Naive thymus-derived CD8-positive, alpha-beta T cell (primary cell): ENCODE measurements at places on chromosomes 16 and 17.

GRCh38 chr16:88917146-88917914, 50.9 kb upstream of the PABPN1L start:
- DNase-seq = no peak
- H3K27ac ChIP-seq = no peak overlapping the region
- H3K36me3 ChIP-seq = no peaks in the 10 kb centered on the region
- H3K4me3 ChIP-seq = no peak overlapping the region
- no peaks in the 10 kb centered on the region for H3K4me1 ChIP-seq

GRCh38 chr17:40671282-40671681, 6.3 kb upstream of the KRT222 start:
- no peak for DNase-seq
- no peak overlapping the region for H3K4me3 ChIP-seq
- no peak overlapping the region for H3K27ac ChIP-seq
- no peaks in the 10 kb centered on the region for H3K27me3 ChIP-seq
- H3K36me3 ChIP-seq = no peaks in the 10 kb centered on the region

- no peak overlapping the region for H3K4me3 ChIP-seq
- DNase-seq = peak; percentile 60
- H3K36me3 ChIP-seq = no peaks in the 10 kb centered on the region
- H3K27me3 ChIP-seq = no peaks in the 10 kb centered on the region
- H3K27ac ChIP-seq = no peak overlapping the region
These were observed 15.6 kb upstream of the ZFPM1 start for GRCh38 chr16:88437367-88437964.

GRCh38 chr17:67054011-67054591, 9.7 kb downstream of the CACNG1 start:
- no peaks in the 10 kb centered on the region for H3K27me3 ChIP-seq
- no peak for DNase-seq
- H3K4me3 ChIP-seq = no peak overlapping the region
- no peak overlapping the region for H3K27ac ChIP-seq
- H3K36me3 ChIP-seq = peaks cover 5% of the 10 kb centered on the region
- H3K4me1 ChIP-seq = no peaks in the 10 kb centered on the region

DNA sequence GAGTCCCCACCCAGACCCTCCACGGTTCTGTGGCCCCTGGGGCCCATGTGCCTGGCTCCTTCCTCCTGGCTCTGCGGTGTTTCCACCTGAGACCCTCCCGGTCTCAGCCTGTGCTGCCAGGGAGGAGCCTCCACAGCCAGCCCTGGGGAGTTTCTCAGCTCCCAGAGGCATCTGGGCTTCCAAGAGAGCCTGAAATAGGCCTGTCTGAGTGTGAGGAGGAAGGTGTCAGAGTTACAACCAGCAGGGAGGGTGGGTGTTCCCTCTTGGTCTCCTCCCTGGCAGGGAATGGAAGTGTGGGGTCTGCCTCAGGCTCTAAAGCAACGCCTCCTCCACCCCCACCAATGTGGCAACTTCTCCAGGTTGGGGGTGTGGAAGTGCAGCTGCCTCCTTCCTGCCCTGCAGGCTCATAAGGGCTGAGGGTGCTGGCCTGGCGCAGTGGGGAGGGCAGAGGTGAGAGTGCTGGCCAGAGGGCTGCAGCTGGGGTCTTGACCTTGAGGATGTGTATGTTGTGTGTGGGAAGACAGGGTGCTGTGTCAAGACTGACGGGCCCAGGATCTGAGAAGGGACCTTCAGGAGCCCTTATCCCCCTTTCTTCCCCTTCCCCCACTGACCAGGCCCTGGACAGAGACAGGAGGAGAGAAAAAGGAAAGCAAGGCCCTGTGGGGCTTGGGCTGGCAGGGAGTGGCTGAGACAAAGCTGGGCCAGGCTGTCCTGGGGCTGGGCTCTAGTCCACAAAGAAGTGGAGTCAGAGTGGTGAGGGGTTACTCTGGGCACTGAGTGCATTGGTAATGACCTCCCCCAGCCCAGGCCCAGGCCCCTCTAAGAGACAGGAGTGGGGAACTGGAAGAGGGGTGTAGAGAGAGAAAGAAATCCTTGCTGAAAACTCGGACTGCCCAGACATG, 2.4 kb downstream of the CYGB start:
- H3K4me3 ChIP-seq = peak overlapping the region; percentile 18
- peaks cover 4% of the 10 kb centered on the region for H3K27me3 ChIP-seq
- peaks cover 24% of the 10 kb centered on the region for H3K4me1 ChIP-seq
- H3K27ac ChIP-seq = no peak overlapping the region
- no peak for DNase-seq

- H3K4me1 ChIP-seq = peaks cover 14% of the 10 kb centered on the region
- DNase-seq = no peak
- H3K27ac ChIP-seq = peak overlapping the region; percentile 45
- H3K4me3 ChIP-seq = no peak overlapping the region
- H3K36me3 ChIP-seq = peaks cover 99% of the 10 kb centered on the region
- no peaks in the 10 kb centered on the region for H3K27me3 ChIP-seq
These were observed 36.2 kb downstream of the STH start for GRCh38 chr17:46035112-46035818.

GRCh38 chr16:30526137-30526822, at the start of gene ZNF768:
TSS of gene ZNF768 (minus strand) at chr16:30526566. CDS start at chr16:30526413, 153 bp downstream.
- peaks cover 30% of the 10 kb centered on the region for H3K4me1 ChIP-seq
- H3K27ac ChIP-seq = peak within 1 kb of the TSS; percentile 92
- no peaks in the 10 kb centered on the region for H3K36me3 ChIP-seq
- DNase-seq = peak; percentile 19
- H3K4me3 ChIP-seq = peak within 1 kb of the TSS; percentile 89

DNA sequence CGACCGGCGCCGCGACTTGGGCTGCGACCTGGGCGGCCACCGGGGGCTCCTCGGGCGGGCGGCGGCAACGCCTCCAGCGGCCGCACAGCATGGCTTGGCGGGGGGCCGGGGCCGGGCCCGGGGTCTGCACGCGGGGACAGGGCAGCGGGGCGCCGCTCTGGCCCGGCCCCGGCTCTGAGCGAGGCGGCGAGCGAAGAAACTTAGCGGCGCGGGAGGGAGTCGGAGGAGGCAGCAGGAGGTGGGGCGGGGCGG, at the start of gene PLCD3:
Gene PLCD3, minus strand, starts transcription at position 196 of the 252 bp plus-strand sequence. Its CDS starts 105 bp downstream, at position 91.
- H3K27ac ChIP-seq = peak within 1 kb of the TSS; percentile 95
- H3K36me3 ChIP-seq = no peaks in the 10 kb centered on the region
- H3K4me1 ChIP-seq = peaks cover 25% of the 10 kb centered on the region
- H3K4me3 ChIP-seq = peak within 1 kb of the TSS; percentile 91
- DNase-seq = no peak

GRCh38 chr17:56777859-56778258, 55.9 kb downstream of the C17orf67 start:
- no peak overlapping the region for H3K27ac ChIP-seq
- DNase-seq = no peak
- no peaks in the 10 kb centered on the region for H3K36me3 ChIP-seq
- H3K27me3 ChIP-seq = no peaks in the 10 kb centered on the region
- peaks cover 17% of the 10 kb centered on the region for H3K4me1 ChIP-seq
- H3K4me3 ChIP-seq = no peak overlapping the region

- no peaks in the 10 kb centered on the region for H3K36me3 ChIP-seq
- H3K27me3 ChIP-seq = peaks cover 52% of the 10 kb centered on the region
- no peak overlapping the region for H3K4me3 ChIP-seq
- H3K4me1 ChIP-seq = peaks cover 7% of the 10 kb centered on the region
These were observed 4.5 kb upstream of the CACNG5 start for GRCh38 chr17:66830451-66830850.

DNA sequence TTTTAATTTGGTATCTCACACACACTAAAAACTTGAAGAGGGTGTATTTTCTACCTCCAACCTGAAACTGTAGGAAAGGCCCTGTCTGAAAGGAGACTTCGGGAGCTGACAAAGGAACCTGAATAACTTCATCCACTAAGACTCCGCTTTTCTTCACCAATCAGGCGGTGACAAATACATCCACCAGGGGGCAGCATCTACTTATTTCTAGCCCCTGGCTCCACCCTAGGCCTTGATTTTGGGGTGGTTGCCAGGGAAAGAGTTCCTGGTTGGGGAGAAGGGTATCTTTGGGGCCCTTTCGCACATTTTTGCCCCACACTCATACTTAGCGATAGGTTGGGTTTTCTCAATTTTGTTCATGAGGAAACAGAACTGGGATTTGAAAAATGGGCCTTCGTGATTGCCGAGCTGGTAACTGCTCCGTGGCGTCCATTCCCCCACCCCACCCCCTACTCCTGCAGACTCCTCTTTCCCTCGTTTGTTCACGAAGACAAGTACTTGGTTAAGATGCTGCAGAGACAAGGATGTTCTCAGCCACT, 4.8 kb upstream of the ARL4D start:
- peaks cover 13% of the 10 kb centered on the region for H3K4me1 ChIP-seq
- peak; percentile 89 for DNase-seq
- H3K4me3 ChIP-seq = peak overlapping the region; percentile 3
- no peaks in the 10 kb centered on the region for H3K36me3 ChIP-seq
- peak overlapping the region; percentile 66 for H3K27ac ChIP-seq
- H3K27me3 ChIP-seq = no peaks in the 10 kb centered on the region

DNA sequence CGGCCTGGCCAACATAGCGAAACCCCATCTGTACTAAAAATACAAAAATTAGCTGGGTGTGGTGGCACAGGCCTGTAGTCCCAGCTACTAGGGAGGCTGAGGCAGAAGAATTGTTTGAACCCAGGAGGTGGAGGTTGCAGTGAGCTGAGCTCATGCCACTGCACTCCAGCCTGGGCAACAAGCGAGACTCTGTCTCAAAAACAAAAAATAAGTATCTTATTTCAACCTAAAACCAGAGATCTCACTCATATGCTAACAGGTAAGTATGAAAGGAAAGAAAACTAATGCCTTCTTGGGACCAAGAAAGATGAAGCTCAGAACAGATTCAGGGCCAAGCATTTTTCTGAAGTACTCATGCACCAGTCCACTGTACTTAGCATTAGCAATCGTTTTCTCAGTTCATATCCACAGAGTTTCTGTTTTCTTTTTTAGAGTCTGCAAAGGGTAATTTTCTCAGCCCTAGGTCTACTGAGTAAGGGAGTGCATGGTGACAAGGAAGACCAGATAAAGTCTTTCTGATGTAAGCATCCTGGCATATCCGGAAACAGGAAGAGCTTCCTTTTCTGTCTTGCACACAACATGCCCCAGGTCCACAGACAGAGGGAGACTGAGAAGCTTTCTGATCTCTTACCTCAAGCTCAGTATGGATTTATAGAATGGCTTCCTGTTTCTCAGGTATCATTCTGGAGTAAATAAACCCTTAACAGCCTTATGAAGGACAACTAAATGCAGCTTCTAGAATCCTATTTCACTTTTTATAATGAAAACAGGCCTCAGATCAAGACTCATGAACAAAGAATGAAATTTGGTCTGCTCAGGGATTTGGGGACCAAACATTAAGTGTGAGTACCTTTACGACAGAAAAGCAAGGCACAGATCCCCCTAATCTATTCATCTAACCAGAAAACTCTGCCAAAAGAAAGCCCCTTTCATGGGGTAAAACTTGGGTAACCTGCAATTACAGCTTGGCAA, 38.7 kb upstream of the FOXJ1 start:
- H3K27ac ChIP-seq = peak overlapping the region; percentile 97
- peaks cover 27% of the 10 kb centered on the region for H3K4me1 ChIP-seq
- H3K36me3 ChIP-seq = peaks cover 8% of the 10 kb centered on the region
- peak overlapping the region; percentile 75 for H3K4me3 ChIP-seq
- H3K27me3 ChIP-seq = no peaks in the 10 kb centered on the region

GRCh38 chr16:88482630-88483391, 29.7 kb downstream of the ZFPM1 start:
- H3K27ac ChIP-seq = no peak overlapping the region
- no peaks in the 10 kb centered on the region for H3K36me3 ChIP-seq
- no peak for DNase-seq
- peaks cover 40% of the 10 kb centered on the region for H3K4me1 ChIP-seq
- H3K4me3 ChIP-seq = no peak overlapping the region
- no peaks in the 10 kb centered on the region for H3K27me3 ChIP-seq

DNA sequence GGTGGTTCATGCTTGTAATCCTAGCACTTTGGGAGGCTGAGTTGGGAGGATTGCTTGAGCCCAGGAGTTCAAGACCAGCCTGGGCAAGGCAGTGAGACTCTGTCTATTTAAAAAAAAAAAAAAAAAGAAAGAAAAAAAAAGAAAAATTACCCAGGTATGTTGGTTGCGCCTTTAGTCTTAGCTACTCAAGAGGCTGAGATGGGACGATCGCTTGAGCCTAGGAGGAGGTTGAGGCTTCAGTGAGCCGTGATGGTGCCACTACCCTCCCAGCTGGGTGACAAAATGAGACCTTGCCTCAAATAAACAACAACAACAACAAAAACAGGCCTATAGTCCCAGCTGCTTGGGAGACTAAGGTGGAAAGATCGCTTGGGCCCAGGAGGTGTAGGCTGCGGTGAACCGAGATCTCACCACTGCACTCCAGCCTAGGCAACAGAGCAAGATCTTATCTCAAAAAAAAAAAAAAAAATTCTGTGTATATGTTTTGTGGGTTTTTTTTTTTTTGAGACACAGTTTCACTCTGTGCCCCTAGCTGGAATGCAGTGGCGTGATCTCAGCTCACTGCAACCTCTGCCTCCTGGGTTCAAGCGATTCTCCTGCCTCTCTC, 12.5 kb upstream of the ANKRD40CL start:
- peak overlapping the region; percentile 74 for H3K4me3 ChIP-seq
- peak overlapping the region; percentile 50 for H3K27ac ChIP-seq
- peak; percentile 28 for DNase-seq
- peaks cover 6% of the 10 kb centered on the region for H3K4me1 ChIP-seq
- H3K36me3 ChIP-seq = no peaks in the 10 kb centered on the region

- peaks cover 44% of the 10 kb centered on the region for H3K27me3 ChIP-seq
- peaks cover 9% of the 10 kb centered on the region for H3K4me1 ChIP-seq
- H3K36me3 ChIP-seq = no peaks in the 10 kb centered on the region
- H3K4me3 ChIP-seq = no peak overlapping the region
- H3K27ac ChIP-seq = no peak overlapping the region
- no peak for DNase-seq
These were observed 1.7 kb downstream of the ATP2C2 start for GRCh38 chr16:84369938-84370627.

DNA sequence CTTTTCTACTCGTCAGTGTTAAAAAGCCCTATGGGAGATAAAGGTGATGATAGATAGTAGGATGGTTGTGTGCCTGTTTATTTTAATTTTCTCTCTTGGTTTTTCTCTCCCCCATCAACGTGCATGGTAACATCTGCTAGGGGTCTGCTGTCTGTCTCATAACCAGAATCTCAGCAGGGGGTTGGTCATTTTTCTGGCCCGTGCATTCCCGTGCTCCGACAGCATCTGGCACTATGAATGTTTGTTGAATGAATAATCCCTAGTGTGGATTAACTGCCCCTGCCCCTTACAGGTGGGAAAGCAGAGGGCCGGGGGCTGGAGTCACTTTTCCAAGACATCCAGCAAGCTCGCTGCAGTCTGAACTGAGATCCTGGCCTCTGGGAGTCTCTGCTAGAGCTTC, 6.3 kb downstream of the CA5A start:
- peaks cover 11% of the 10 kb centered on the region for H3K4me1 ChIP-seq
- H3K36me3 ChIP-seq = no peaks in the 10 kb centered on the region
- H3K4me3 ChIP-seq = no peak overlapping the region
- no peak overlapping the region for H3K27ac ChIP-seq
- no peaks in the 10 kb centered on the region for H3K27me3 ChIP-seq
